ENCODE measurements at places on chromosomes 5 and 9.

DNA sequence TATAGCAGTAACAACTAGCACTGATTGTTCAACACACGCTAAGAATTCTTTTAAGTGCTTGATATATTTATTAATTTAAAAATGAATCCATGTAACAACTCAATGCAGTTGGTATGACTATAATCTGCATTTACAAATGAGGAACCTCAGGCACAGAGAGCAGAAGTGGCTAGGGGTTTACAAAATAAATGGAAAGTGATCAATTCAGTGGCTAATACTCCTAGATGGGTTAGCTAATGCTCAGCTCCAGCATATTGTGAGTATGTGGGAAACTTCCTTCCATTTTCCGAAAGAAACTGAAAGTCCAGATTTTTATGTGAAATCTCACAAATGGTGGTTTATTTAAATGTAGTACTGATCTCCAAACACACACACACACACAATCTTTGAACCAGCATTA is 128.0 kb downstream of the RFX3 start:
- DNase-seq, result no peak

- no peak for DNase-seq
These were observed 118.2 kb upstream of the TBC1D2 start for GRCh38 chr9:98373609-98374008.

DNA sequence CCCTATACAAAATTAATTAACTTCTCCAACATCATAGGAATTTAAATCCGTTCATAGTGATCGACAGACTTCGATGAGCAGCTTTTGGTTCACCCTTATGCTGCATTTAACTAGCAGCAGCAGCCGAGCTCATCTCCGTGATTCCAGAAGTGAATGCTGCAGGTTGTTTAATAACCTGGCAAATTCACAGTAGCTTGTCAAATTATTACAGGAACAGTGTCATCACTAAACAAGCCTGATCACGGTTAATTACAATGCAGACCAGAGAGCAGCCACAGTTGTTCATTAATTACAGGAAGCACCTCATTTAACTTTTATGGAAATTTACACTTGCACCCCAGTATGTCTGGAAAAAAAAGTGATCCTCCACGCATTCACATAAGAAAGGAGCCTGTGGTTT is 188.2 kb downstream of the BNC2 start:
- DNase-seq, result no peak

- DNase-seq, result no peak
These were observed 91.4 kb downstream of the CACNA1B start for GRCh38 chr9:137969008-137969407.
